ENCODE measurements at places on chromosomes 2 and 18.

GRCh38 chr2:147639386-147639785 lies 205.4 kb upstream of the ACVR2A start:
- DNase-seq: no peak

GRCh38 chr18:24600076-24600654 lies 139.7 kb downstream of the HRH4 start:
- no peak for DNase-seq

GRCh38 chr2:216683846-216684245 lies 11.5 kb downstream of the IGFBP5 start:
- DNase-seq: no peak

DNA sequence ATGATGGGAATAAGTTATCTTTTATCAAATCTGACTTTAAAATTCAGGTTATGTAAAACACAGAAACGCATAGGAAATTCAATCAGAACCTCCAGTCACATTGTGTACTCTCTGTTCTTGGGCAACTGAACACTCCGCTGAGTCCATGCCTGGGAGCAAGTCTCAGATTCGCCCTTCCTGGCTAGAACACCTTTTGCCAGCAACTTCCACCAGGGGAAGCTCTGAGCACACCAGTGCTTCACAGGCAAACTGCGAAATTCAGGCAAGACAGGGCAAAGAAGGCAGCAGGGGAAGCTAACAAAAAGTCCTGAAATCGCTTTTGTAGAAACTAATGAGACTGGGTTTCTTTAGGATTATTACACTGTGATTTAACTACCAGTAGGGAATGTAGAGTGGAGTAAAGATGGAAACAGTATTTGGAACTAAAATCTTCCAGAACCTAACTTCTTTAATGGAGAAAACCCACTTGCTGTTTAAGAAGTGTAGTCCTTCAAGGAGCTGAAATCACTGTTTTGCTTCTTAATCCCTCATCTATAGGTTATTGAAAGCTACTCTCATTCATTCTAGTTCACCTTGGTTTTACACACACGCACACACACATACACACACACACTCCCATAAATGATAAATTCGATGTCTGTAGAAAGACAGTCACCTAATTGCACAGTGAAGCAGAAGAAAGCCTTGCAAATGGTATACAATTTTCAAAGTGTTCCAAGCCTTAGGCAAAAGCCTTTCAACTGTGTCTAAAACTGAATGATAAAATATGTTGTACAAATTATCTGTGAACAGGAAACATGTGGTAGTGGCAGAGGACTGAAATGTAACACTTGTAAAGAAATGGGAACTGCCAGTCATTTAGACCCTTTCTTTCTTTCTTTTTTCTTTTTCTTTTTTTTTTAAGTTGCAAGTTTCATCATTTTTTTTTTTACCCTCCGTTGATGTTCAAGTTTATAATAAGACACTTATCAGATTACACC lies 214.5 kb downstream of the TMEM182 start:
- no peak for DNase-seq

DNA sequence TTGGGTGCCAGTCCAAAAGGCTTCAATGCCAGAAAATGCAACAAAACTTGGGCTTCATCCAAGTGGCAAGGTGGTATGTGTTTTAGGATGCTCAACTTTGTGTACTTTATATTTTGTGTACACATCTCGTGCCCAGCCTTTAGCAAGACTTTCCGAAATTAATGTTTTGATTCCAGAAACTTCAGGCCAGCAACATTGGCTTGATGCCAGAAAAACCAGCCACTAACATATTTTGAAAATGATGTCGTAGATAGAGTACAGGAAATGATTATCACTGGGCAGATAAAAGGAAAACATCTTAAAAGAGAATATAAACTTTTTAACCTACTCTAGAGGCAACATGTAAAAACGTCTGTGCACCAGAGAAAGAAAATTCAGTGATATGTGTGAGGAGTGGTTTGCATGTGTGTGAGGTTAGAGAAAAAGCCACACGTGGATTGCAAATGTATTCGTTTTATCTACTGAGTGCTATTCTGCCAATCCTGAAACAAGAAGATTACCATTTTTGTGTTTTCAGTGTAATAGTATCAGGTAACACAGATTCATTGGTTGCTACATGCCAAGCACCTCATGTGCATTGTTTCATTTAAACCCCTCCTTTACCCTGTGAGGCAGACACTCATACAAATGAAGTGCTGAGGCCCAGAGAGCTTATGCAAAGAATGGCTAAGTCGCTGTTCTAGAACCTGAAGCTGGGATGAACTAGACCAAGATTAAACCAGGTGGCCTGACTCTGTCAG lies 264.8 kb downstream of the C1D start:
- no peak for DNase-seq

DNA sequence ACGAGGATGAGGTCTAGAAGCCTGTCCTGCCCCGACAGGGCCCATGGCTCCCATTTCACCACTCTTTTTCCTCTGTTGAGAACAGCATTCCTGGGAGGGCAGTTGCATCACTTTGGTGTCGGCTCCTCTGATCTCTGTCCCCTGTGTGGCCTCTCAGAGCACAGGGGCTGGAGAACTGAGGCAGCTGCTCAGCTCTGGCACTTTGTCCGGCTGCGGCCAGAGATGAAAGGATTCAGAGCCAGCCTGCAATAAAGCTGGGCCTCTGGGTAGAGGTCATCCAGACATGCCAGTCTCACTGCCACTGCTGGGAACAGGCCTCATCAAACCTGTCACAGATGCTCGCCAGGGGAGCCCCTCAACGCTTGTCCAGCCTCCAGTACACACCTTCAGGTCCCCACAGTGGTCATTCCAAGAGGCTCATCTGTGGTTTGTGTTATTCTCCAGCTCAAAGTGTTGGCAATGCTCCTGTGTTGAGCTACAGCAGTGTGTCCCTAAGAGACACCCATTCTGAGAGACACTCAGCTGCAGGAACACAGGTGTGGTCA lies 13.1 kb upstream of the ROCK2 start:
- no peak for DNase-seq

DNA sequence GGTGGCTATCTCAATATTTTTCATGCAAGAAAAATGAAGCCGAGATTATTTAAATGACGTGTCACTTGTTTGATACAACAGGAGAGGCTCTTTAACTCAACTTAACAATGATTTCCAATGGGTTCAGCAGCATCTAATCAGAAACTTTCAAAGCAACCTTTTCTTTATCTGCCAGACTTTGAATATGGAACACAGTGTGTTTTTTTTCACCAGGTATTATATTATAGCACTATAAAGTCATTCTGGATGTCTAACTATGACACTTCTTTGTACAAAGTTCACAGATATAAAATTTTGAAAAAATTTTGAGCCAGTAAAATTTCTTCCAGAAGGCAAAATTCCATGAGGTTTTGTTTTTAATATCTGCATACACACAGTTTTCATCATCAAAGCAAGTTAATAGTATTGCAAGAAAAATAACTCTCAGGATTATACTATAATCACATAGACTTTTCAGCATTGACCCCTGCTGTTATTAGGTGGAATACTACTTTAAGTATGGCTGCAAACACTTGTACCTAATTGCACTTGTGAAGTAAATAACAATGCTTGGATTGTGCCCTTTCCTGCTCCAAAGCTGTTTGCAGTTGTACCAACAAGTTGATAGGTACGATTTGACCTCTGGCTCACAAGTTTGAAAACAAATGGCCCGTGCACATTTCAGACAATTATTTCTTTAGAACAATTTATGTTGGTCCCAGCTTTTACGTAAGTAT lies 44.0 kb upstream of the DSG1 start:
- DNase-seq: no peak

- DNase-seq: no peak
Measured at GRCh38 chr18:23712445-23712844, 23.2 kb downstream of the LAMA3 start.

DNA sequence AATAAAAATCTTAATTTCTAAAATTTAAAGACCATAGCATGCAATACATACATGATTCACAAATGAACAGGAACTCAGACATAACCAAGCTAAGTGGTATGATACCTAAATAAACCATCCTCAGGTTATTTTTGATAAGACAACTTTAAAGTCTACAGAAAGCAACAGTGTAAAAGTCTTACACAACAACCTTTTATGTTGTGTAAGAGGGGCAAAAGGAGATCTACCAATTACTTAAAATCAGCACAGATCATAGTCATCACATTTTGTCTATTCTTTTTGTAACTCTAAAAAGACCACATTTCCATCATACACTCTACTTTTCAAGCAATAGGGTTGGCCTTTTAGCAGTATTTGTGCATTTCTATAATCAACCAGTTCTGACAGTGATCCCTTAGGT lies 16.3 kb downstream of the SP3 start:
- DNase-seq: no peak

DNA sequence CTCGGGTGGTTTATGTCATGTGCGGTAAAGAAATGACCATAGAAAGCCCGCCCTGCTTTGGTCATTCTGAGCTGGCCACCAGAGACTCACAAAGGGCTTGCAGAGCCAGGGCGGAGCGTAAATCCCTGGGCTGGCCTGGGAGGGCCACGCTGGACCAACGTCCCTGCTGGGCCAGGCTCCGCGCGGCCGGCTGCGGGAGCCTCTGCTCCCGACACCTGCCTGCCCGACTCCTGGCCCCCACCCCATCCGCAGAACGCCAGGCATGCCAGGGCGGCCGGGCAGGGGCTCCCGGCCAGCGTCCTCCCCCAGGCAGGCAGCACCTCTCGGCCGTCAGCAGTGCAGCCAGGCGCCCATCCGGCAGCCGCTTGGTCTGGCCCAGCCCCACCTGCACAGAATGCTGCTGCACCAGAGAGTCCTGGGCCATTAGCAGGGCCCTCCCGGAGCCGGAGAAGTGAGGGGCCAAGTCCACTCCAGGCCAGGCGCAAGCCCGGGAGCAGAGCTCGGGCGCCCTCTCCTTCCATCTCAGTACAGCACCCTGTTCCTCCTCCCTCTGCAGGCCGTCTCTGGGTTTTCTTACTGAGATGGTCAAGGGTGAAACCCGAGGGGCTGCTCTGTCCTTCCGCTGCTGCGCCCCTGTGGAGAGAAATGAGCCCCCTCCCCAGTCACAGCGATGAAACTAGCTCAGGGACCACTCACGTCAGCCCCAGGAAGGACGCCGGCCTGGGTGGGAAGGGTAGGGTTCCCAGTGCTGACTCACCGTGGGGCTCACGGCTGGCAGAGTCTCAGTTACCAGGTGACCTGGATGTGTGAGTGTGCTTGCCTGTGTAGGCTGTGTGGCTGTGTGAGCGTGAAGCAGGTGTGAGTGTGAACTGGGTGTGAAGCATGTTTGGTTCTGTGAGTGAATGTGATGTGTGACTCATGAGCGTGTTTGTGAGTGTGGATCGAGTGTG lies 83.3 kb downstream of the PTGR3 start:
- no peak for DNase-seq

DNA sequence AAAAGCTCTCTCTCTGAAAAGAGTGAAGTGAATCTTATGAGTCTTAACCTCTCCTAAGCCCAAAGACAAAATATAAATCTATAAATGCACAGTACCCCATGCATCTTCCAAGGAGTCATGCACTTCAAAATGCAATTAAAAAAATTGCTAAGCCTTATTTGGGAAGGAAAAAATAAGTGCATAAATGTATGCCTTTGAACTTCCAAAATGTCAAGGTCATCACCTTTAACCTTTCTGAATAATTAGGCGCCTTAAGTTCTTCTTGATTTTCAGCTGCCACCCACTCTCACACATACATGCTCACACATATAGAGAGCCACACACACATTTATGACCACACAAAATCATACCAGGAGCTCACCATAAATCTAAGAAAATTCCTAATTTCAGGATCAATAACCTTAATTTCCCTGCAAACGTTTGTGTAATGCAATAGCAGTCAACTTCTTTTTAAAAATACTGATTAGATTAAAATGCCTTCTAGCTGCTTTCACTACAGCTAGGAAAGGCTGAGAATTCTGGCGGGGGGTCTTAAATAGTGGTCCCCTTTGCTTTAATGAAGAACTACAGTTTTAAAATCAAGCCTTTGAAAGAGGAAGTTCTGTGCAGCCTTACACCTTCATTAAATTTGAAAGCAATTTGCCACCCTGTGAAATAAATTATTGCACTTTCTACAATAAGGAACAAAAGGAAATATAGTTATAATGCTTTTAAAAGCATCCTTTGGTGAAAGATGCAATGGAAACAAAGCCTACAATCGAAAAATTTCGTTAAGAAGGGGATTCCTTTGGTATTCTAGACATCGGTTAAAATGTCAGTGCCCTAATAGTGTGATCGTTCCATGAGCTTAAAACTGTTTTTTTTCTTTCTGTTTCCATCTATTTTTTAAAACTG lies 3.6 kb downstream of the HOXD11 start:
- no peak for DNase-seq

DNA sequence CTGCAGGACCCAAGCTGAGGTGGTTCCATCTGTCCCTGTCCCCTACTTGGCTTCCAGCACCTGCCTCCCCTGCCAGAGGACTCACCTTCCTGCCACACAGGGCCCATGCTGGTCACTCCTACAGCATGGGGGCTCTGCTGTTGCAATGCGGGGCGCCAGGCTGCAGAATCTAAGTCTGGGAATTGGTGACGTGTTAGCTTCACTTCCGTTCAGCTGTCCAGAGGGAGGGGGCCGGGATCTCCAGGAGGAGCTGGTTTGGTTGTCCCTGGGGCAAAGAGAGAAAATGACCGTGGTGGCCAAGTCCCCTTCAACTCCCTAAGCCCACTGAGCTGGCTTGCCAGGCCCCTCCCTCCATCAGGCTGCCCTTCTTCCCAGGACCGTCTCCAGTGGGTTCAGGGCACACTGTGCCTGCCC lies 69.5 kb downstream of the IL1R2 start:
- DNase-seq: no peak

GRCh38 chr2:16950436-16950835 lies 284.8 kb upstream of the CYRIA start:
- no peak for DNase-seq
